A172 (cell line): ENCODE measurements at places on chromosomes 1 and 21. TPM values are rescaled to one million over a fixed set of nuclear protein-coding genes. Genes with fewer than 3 reads are reported as not detected.

Gene OPTC
- total RNA-seq = not detected in 2 replicates

Gene HMCN1
- 0.55 and 1.6 TPM in 2 replicates for total RNA-seq

Gene RIMS3
- 3.1 and 3.6 TPM in 2 replicates for total RNA-seq

Gene MFSD2A
- total RNA-seq = 1.8 and 3.0 TPM in 2 replicates

DNA sequence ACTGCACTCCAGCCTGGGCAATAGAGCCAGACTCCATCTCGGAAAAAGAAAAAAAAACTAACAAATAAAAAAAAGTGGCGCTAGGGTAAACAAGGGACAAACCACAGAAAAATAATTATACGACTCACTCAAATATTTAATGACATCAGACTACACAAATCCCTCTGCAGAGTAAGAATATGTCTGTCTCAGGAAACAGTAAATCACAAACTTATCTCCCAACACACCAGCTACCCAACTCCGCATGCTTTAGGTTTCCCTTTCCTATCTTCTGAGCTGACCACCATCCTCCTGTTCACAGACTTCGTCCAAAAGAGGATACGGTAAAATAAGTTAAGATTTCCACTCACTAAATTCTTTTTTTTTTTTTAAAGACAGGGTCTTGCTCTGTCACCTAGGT is 16.2 kb downstream of the WDR47 start:
- DNase-seq = peak; percentile 62

DNA sequence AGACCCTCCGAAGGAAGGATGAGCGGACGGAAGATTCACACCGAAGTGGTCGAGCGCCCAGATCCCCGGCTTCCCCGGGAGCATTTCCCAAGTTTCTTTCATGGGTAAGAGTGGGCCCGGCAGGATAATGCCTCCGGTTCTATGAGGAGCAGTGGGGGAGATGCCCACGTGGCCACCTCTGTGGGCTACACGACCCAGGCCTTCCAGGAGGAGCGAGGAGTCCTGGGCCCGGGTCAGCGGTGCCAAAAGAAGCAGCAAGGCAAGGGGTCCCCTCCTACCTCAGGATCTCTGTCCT is 7.9 kb upstream of the NBPF11 start:
- DNase-seq = no peak

DNA sequence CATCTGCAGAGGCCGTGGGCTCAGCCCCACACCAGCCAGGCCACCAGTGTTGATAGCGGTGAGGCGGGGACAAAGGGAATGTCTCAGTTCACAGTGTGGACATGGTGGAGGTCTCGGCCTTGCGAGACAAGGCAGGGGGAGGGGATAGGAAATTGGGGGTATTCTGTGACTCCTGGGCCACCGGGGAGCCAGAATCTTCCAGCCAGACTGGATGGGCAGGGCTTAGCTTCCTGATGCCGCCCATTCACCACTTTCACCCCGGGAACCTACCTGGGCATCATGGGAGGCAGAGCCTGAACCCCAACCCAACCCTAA is 5.1 kb downstream of the LRRC3 start:
- DNase-seq = no peak
